ENCODE measurements at places on chromosomes 16 and 17.

GRCh38 chr17:76048025-76048605 lies 21.0 kb upstream of the EVPL start:
- DNase-seq = no peak

DNA sequence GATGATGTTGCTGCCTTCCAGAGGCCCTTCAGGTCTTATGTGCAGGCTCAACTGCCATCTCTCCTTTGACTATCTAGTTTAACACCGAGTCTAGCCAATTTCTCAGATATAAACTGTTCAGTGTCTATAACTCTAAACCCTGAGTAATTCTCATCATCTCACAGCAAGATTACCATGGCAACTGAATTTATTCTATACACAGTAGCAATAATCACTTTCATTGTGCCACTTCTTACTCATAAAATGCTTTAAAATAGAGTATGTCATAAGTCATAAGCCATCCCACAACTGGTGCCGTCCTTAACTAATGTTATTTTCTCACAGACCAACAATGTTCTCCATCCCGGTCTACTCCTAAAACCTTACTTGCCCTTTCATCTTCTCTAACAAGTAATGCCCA lies 45.0 kb downstream of the SYNRG start:
- no peak for DNase-seq

DNA sequence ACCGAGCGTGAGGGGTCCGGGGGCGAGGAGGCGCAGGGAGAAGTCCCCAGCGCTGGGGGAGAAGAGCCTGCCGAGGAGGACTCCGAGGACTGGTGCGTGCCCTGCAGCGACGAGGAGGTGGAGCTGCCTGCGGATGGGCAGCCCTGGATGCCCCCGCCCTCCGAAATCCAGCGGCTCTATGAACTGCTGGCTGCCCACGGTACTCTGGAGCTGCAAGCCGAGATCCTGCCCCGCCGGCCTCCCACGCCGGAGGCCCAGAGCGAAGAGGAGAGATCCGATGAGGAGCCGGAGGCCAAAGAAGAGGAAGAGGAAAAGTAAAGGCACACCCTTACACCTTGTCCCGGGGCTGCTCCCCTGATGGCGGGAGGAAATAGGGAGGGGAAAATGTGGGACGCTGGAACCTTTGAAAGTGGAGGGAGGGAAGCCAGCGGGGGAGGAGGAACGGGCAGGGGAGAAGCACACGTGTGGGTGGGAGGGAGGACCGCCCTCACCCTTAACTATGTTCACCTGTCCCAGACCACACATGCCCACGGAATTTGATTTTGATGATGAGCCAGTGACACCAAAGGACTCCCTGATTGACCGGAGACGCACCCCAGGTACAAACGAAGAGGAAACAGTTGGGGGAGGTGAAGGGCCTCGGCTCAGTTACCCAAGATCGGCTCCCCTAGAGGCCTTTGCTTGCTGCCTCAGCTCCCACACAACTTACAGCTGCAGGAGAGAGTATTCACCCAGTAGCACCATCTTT lies 916 bp downstream of the PAGR1 start:
- DNase-seq = peak; percentile 67

GRCh38 chr16:57424583-57424982 lies 20.0 kb downstream of the CCL17 start:
- DNase-seq = no peak

DNA sequence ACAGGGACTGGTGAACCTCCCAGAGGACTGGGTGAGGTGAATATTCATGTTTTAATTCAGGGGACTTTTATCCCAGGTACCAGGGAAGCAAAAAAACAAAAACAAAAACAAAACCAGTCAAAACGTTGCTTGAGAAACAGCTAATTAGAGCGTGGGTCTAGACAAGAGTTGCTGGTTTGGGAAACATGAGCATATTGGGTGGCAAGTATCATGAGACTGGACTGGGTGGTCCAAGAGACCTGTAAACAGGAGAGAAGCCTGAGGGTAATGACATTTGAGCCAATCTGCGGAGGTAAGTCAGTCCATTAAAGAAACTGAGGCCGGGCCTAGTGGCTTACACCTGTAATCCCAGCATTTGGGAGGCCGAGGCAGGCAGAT lies 11.5 kb upstream of the BPTF start:
- no peak for DNase-seq

DNA sequence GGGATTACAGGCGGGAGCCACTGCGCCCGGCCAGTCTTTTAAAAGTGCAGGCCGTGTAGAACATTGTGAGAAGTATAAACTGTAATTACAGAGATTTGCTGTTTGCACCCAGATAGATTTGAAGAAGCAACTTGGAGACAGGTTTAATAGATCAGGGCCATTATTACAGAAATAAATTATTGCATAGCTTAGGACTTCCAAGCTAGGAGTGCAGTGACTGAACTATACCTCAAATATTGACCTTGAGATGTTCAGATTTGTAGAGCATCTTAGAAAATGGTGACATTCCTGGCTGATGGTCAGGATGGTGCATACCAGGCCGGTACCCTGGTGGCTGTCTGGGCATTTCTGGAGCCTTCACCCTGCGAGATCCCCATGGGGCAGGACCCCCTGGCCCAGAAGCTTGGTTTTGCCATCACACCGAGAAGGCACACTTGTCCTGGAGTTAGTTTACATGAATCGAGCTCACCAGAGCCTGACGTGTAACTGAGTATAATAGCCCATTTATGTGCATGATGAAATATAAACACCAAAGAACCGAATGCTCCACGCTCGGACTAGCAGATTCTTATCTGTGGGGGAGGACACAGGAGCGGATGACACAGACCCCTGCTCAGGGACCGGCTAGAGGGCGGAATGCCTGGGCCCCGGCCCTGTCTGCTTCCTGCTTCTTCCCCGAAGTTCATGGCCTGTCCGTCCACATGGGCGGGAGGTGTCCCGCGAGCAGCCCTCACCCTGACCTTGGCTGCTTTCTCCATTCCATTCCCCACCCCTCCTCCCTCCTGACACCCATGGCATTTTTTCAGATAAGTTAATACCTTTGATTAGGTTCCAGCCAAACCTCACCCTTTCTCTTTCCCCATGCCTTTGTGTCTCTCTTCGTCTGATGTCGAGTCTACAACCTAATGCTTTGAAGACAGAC lies 32.1 kb downstream of the CCDC40 start:
- no peak for DNase-seq

- DNase-seq = no peak
These were observed 73.2 kb upstream of the SALL1 start for GRCh38 chr16:51224317-51224716.

GRCh38 chr16:30434852-30435251 lies 5.0 kb upstream of the DCTPP1 start:
- DNase-seq = no peak

- DNase-seq = no peak
These were observed 24.8 kb downstream of the KRT23 start for GRCh38 chr17:40912486-40913210.

DNA sequence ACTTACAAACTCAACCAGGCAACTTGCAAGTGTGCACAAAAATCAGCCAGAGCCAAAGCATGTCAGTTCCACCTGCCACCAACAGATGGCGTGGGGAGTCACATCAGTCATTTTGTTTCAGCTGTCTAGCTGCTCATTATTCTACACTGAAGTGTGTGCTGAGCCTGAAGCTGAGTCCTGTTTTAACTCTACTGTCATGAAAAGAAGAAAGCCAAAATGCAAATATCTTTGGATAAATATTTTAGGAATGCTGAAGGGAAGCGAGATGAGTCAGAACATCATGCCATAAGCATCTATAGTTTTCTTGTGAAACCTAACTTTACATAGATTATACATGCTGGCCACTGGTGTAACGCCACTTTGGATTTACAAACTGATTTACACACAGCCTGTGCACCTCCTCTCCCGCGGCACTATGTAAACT lies 172.6 kb downstream of the CDK5R1 start:
- DNase-seq = peak; percentile 78

- DNase-seq = no peak
These were observed 14.6 kb downstream of the SPNS3 start for GRCh38 chr17:4448197-4448980.

GRCh38 chr16:69834807-69835466 lies 72.8 kb downstream of the WWP2 start:
- no peak for DNase-seq

DNA sequence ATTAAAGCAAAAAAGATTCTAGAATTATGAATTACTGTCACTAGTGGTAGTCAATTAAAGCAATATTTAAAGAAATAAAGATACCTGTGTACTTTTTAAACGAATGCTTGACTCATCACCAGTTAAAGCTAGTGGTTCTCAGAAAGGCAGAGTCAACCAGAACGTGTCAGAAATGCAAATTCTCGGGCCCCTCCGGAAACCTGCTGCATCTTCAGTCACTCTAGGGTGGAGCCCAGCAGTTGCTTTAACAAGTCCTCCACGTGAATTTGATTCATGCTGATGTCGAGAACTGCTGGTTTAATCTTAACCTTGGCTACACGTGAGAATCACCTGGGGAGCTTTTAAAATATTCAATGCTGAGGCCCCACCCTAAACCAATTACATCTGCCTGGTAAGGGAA lies 169.8 kb upstream of the SDK2 start:
- no peak for DNase-seq

GRCh38 chr17:69936996-69937395 lies 138.0 kb upstream of the KCNJ16 start:
- DNase-seq = no peak

DNA sequence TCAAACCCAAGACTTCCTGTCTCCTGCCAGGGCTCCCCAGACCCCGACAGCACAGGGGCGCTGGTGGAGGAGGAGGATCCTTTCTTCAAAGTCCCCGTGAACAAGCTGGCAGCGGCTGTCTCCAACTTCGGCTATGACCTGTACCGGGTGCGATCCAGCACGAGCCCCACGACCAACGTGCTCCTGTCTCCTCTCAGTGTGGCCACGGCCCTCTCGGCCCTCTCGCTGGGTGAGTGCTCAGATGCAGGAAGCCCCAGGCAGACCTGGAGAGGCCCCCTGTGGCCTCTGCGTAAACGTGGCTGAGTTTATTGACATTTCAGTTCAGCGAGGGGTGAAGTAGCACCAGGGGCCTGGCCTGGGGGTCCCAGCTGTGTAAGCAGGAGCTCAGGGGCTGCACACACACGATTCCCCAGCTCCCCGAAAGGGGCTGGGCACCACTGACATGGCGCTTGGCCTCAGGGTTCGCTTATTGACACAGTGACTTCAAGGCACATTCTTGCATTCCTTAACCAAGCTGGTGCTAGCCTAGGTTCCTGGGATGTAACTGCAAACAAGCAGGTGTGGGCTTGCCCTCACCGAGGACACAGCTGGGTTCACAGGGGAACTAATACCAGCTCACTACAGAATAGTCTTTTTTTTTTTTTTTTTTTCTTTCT lies 8.1 kb downstream of the SERPINF1 start:
- DNase-seq = no peak

GRCh38 chr16:11604783-11605563 lies 18.3 kb upstream of the LITAF start:
- no peak for DNase-seq

DNA sequence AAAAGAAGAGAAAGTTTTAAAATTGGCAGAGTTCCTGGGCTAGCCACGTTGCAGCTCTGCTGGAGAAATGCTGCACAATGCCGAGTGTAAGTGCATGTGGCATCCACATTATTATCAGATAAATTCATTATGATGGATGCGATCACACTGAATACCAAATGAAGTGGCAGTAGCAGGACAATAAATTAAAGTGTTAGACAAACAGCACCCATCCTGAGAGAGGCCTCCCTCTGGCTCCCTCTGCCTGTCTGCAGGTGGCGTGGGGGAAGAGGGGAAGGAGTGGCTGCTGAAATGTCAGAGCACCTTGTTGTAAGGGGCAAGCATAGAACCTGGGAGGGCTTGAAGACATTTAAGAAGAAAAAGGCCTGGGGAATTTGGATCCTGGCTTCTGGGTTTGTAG lies 324.1 kb downstream of the HAPSTR1 start:
- DNase-seq = no peak

DNA sequence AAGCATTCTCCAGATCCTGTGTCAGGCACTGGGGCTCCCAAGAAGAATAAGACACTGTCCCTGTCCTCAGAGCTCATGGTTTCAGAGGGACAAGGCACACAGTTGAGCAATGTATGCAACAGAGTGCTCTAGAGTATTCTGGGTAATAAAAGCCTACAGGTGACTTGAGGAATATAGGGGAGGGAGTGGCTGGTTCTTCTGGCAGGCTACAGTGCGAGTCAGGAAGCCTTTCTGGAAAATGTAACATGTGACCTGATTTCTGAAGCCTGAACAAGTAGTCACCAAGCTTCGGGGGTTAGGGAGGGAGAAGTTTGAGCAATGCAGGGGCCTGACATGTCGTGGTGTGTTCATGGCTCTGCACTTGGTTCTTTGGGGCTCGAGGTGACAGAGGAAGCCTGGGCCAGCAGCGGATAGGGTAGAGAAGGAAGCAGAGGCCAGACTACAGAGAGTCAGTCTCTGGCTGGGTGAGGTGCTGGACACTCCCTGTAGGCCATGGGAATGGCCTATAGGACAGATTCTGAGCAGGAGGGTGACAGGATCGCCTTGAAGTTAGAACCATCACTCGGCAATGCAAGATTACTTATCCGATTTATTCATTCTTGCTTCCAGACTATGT lies 16.0 kb upstream of the LRRC75A start:
- DNase-seq = no peak

GRCh38 chr17:58615768-58616659 lies 75.8 kb downstream of the TEX14 start:
- no peak for DNase-seq

GRCh38 chr17:61232871-61233270 lies 166.8 kb upstream of the TBX2 start:
- peak; percentile 35 for DNase-seq

DNA sequence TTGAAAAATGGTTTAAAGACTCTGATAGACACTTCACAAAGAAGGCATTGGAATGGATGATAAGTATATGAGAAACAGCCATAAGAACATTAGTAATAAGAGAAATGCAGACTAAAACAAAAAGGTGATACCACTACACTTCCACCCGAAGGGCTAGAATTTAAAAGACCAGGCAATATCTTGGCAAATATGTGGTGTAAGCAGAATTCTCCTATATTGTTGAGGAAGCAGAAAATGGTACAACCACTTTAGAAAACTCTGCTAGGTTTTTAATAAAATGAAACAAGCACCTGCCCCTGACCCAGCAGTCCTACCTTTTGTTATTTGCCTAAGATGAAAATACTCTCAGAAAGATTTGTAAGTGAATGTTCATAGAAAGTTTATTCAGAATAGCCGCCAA lies 43.7 kb downstream of the MAP2K4 start:
- no peak for DNase-seq

DNA sequence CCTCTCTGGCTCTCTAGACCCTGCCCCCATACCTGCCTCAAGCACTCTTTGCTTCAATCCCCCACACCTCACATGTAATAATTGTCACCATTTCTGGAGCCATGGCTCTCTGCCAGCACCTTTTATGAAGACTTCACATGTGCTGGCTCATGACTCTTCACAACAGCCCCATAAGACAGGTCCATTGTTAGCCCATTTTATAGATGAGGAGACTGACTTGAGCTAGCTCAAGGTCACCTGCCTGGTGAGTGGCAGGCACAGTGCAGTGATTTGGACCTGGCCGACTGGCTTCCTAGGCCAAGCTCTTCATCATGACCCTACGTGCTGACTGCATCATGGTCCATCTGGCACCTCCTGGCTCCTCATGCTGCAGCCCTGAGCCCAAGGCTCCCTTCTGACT lies 25.0 kb downstream of the FAM20A start:
- no peak for DNase-seq
